Coronary artery (tissue), 2 donors: ENCODE measurements at places on chromosomes 11 and 22.

DNA sequence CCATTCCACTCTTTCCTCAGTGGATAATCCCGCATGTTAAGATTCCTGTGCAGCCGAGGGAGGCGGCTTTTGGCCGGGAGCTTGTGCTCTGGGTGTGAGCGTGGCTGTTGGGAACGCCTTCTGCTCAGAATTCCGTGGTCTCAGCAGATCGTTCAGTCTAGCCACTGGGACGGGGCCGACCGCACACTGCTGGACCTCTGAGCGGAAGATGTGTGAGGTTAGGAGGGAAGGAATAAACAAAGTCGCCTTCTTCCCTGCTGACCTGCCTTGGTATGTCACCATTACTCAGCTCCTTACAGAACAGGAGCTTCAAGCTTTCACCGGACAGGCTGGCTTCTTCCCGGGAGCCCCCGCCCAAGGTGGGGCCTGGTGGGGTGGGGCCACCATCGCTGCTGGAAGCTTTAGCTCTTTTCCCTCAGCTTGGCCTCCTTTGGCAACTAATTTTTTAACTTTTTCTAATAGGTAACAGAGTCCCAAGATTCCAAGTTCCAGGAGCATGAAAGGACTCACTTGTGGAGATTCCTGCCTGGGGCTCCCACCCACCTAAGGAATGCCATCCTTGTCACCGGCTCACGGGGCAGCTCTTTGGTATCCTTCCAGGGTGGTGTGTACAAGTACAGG, 22.5 kb upstream of the SEPTIN5 start:
- DNase-seq, result no peak

- DNase-seq, result no peak
These were observed 51.5 kb downstream of the PIK3C2A start for GRCh38 chr11:17156283-17156682.

- DNase-seq, result no peak
These were observed 6.2 kb upstream of the RANBP1 start for GRCh38 chr22:20109411-20110358.

- no peak for DNase-seq
These were observed 369.7 kb downstream of the MN1 start for GRCh38 chr22:27431896-27432295.

GRCh38 chr11:30889143-30889794, 303.1 kb upstream of the MPPED2 start:
- no peak for DNase-seq

DNA sequence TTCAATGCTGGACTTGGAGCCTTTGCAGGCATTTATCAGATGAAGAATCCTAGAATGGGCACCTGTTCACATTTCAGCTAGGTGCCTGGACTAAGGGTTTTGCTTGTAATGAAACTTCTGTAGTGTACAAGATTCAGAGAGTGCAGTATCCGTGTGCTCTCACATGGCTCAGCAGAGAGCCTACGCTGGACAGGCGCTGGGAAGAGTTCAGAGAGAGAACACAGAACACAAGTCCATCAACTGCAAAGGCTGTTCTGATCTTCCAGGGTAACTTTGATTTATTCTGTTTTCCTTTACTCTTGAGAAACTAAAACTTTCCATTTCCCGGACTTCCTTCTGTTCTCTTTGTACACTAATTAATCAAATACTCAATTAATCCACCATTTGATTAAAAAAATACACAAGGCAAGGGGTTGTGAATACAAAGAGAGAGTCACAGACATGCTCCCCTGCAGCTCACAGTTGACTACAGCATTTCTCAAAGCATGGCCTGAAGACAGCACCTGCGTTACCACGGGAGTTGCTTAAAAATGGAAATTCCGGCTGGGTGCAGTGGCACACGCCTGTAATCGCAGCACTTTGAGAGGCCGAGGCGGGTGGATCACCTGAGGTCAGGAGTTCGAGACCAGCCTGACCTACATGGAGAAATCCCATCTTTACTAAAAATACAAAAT, 393.7 kb downstream of the LARGE1 start:
- no peak for DNase-seq

GRCh38 chr22:30196880-30197336, 49.7 kb downstream of the LIF start:
- no peak for DNase-seq

GRCh38 chr11:66762088-66762487, 33.1 kb upstream of the SPTBN2 start:
- DNase-seq, result no peak

- no peak for DNase-seq
These were observed 65.4 kb upstream of the ZC3H12C start for GRCh38 chr11:110027627-110028371.

DNA sequence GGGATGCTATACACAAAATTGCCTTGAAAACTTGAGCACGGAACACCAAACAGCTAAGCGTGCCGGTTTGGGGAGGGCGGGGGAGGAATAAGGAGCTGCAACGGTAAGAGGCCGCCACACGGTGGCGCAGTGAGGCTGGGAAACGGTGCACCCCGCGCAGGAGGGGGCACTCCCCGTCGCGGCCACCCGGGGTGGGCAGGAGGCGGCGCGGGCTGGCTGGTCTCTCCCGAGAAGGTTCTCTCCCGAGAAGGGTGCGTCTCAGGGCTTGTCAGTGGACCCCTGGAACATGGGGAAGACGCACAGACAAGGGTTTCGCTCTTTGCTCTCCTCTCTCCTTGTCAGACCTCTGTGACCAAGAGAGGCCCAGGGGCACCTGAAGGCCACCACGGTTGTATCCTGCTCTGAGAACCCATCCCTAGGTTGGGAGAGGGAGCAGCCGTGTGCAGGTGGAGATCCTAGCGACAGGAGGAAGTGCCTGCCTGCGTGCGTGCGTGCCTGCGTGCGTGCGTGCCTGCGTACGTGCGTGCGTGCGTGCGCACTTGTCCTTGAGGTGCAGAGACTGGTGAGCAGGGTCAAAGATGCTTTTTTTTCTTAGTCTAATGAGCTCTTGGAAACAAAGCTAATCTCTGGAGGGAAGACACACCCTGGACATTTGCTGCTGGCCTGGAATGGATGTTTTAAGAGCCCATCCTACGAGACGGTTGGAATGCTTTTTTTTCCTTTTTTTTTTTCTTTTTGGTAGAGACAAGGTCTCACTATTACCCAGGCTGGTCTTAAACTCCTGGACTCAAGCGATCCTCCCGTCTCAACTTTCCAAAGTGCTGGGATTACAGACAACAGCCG, 18.1 kb upstream of the JAM3 start:
- peak; percentile 79 for DNase-seq

DNA sequence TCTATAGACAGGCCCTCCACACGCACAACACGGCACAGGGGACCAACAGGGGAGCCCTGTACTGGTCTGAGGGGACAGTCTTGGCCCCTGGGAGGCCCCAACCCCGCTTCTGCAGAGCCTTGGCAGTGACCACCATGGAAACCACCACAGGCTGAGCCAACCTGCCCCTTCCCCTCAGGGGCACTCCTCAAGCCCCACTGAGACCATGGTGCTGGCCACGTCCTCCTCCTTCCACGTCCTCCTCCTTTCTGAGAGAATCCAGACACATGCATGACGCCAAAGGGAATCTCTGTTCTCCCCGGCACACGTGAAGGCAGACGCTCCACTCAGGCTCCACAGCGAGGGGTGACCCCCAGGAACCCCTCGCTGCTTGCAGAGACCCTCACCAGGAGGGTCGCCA, 2.7 kb downstream of the BRD1 start:
- no peak for DNase-seq

GRCh38 chr11:4645974-4646373, 2.2 kb downstream of the OR51E1 start:
- no peak for DNase-seq

DNA sequence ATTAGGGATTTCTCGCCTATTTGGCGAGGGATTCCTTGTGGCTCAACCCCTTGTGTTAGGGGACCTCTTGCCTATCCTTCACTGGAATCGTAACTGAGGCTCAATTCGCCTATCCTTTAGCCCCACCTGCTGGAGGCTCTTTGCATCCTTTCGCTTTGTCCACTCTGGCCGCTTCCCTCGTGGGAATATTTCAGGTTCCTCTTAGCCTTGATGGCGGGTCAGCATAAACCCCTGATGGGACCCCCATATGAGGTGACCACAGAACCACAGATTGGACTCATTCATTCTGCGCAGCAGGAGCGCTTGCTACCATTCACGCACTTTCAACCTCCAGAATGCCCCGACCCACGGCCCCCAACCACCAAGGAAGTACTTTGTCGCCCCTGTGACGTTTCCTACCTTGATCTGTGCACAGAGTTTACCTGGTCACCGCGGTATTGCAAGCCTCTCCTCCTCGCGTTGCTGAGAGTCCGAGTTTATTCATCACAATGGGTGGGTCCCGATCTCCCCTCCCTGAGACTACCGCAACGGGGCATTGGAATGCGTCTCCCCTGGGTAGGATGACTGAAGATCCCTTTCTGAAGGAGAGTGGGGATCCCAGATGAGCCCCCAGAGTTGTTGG, at the start of gene OR52N2:
OR52N2 (plus strand) TSS at position 425 of the 622 bp plus-strand sequence. CDS start 11,412 bp downstream, outside the sequence.
- DNase-seq, result no peak

- DNase-seq, result no peak
These were observed 33.8 kb downstream of the OR2AG2 start for GRCh38 chr11:6737872-6738466.

GRCh38 chr11:34064291-34064690, 12.8 kb downstream of the CAPRIN1 start:
- DNase-seq, result no peak

GRCh38 chr11:74318241-74318932, 6.9 kb upstream of the P4HA3 start:
- DNase-seq, result no peak

- DNase-seq, result no peak
These were observed 942.3 kb downstream of the NTM start for GRCh38 chr11:132312701-132313111.

GRCh38 chr11:80239217-80239616, 798.4 kb upstream of the TENM4 start:
- no peak for DNase-seq

DNA sequence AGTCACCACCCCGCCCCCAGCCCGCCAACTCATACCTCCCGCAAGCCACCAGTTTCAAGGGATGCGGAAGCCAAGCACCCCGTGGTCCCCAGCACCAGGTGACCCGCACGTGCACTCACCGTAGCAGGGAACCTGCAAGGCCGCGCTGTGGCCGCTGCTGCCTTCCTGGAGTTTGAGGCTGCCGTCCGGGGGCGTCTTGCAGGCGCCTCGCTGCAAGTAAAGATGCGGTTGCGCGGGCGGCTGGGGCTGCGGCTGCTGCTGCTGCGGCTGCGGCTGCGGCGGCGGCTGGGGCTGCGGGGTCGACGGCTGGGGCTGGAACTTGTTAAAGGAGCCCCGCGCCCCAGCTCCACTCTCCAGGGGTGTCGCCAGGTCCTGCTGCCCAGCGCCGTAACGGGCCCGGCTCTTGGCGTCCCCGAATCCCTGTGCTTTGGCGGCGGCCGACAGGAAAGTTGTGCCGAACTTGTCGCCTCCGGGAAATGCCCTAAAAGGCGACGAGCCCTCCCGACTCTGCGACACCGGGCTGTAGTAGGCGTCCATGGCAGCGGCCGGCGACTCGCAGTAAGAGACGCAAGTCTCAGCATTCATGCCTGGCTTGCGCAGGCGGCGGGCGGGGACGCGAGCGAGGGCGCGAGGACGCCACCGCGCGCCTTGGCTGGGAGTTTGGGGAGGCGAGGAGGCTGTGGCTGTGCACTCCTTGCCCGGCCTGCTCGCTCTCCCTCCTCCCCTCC, at the start of gene ALX4:
ALX4 (minus strand) TSS at position 662 of the 728 bp plus-strand sequence; CDS start at position 585, 77 bp downstream.
- DNase-seq, result no peak

DNA sequence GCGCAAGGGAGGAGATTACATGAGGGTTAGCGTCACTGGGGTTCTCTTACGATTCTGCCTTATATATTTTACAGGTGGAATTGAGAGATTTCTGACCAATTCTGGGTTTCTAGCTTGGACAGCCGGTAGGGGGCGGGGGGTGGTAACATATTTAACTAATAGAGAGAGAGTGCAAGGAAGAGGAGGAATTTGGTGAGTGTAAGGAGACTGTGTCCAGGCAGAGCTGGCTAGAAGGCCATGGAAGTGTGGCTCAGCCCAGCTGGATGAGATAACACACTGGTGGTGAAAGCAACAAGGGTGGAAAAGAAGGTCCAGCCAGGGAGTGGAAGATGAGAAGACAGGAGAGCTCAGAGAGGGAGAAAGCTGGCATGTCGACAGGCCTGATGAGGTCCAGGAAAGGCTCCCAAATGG, 56.5 kb downstream of the ST3GAL4 start:
- peak; percentile 73 for DNase-seq

DNA sequence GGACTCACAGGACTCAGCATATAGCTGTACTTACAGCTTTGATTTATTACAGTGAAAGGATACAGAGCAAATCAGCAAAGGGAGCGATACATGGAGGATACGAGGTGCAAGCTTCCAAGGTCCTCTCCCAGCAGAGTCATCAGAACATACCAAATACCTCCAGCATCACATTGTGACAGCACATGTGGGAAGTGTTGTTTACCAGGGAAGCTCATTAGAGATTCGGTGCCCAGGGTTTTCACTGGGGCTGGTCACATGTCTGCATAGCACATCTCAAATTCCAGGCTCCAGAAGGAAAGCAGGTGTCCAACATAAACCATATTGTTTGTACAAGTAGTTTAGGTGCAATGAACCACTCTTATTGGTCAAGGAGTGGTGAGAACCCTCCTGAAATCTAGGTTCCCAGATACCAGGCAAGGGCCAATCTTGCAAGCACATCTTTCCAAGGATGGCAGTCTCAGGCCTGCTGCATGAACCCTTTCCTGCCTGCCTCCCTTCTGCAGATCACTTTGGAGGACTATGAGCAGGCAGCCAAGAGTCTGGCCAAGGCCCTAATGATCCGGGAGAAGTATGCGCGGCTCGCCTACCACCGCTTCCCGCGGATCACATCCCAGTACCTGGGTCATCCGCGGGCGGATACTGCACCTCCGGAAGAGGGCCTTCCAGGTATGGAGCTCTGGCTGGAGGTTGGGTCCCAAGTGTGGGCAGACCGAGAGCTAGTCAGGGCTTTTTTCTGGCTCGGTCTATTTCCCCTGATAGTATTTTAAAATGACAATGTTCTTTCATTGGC, 26.7 kb downstream of the AMPD3 start:
- DNase-seq, result no peak

- no peak for DNase-seq
These were observed 125.5 kb upstream of the NCAM1 start for GRCh38 chr11:112835591-112836255.

- no peak for DNase-seq
These were observed 41.8 kb downstream of the XKR3 start for GRCh38 chr22:16783453-16783852.

GRCh38 chr11:76152086-76152681, 54.1 kb downstream of the WNT11 start:
- peak; percentile 88 for DNase-seq

- no peak for DNase-seq
These were observed 19.3 kb upstream of the TMEM9B start for GRCh38 chr11:8983552-8983951.

DNA sequence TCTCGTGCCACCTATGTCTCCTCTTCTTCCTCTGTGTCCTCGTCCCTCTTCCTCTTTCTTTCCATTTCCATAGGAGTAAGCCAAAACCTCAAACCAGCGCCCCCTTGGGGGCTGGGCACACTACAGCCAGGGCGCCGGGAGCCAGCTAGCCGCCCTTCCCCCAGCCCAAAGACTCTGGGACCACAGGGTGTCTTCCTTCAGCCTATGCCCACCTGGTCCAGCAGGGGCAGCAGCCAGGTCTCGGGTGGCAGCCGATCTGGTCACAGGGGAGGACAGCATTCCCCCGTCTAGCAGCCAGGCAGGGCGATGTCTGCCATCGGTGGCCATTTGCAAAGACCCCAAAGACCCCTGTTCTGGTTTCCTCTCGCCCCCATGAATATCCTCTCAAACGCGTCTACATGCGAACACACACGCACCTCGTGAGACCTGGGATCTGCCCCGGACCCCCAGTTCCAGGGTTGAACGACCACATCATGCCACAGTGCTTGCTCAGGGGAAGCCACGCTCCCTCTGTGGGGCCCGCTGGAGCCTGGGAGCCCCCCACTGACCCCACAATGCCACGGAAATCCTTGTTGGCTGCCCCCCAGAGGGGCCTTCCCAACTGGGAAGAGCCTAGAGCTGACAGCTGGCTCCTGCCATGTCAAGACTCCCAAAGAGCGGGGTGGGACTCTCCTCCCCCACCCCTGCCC, 546.0 kb upstream of the CCDC179 start:
- DNase-seq, result no peak
